GM12878 (cell line): ENCODE measurements at places on chromosomes 1 and 21. TPM values are rescaled to one million over a fixed set of nuclear protein-coding genes. Genes with fewer than 3 reads are reported as not detected.

GRCh38 chr1:234898455-234899033 lies 230.1 kb downstream of the TOMM20 start:
- H3K27ac ChIP-seq, result no peak overlapping the region
- H3K4me3 ChIP-seq, result no peak overlapping the region
- no peak for DNase-seq
- peaks cover 10% of the 10 kb centered on the region for H3K4me1 ChIP-seq
- H3K27me3 ChIP-seq, result no peaks in the 10 kb centered on the region

GRCh38 chr1:182662121-182662890 lies 22.1 kb downstream of the RGS8 start:
- H3K27me3 ChIP-seq, result no peaks in the 10 kb centered on the region
- H3K36me3 ChIP-seq, result no peaks in the 10 kb centered on the region

GRCh38 chr1:203388683-203389082 lies 37.8 kb upstream of the FMOD start:
- H3K4me3 ChIP-seq, result no peak overlapping the region
- H3K27ac ChIP-seq, result no peak overlapping the region
- no peaks in the 10 kb centered on the region for H3K27me3 ChIP-seq
- H3K4me1 ChIP-seq, result no peaks in the 10 kb centered on the region
- DNase-seq, result no peak

The DFFB gene
- polyA plus RNA-seq, result 4.2 and 5.3 TPM in 2 replicates

The SLC16A4 gene
- 1.7 and 2.1 TPM in 2 replicates for polyA plus RNA-seq

The ZFP69B gene
- polyA plus RNA-seq, result 3.0 and 3.1 TPM in 2 replicates

DNA sequence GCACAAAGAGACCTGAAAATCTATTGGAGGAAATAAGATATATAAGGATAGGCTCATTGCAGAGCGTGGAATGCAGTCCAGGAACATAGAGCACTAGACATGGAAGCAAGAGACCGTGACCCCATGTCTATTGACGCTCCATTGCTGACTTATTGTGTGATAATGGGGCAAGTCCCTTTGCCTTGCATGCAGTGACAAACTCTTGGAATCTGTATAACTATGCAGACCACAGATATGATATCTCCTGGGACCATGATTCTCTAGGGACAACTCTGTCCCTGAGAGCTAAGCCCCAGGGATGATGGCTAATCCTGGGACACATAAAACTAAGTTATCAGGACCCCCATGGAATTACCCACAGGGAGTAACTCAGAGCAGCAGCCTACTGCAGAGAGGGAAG lies 73.1 kb upstream of the PRDX6 start:
- DNase-seq, result no peak
- H3K27me3 ChIP-seq, result no peaks in the 10 kb centered on the region
- H3K4me1 ChIP-seq, result peaks cover 36% of the 10 kb centered on the region
- H3K27ac ChIP-seq, result no peak overlapping the region
- H3K36me3 ChIP-seq, result no peaks in the 10 kb centered on the region

The KLF17 gene
- polyA plus RNA-seq, result not detected in 2 replicates

The SYF2 gene
- polyA plus RNA-seq, result 35.8 and 41.3 TPM in 2 replicates

DNA sequence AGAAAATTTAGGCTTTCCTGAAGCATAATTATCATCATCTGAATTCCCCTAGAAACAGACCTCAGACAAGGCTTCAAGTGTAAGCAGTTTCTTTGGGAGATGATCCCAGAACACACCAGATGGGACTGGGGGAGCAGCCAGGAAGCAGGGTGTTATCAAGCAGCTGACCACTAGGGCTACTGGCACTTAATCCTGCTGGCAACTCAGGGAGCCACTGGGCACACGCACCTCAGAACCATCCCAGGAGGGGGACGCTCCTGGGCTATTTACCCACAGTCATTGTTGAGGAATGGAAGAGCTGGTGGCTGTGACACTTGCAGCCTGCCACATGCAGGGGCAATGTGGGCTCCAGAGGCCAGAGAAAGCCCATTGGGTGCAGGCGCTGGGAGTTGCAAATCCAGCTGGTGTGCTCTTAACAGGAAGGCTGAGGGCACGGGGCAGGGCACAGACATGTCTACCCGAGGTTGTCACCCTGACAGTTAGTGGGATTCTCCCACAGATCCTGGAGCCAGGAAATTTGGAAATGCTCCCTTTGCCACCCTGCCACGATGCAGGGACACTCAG lies 15.1 kb upstream of the IL22RA1 start:
- no peaks in the 10 kb centered on the region for H3K36me3 ChIP-seq
- peaks cover 7% of the 10 kb centered on the region for H3K4me1 ChIP-seq
- H3K27ac ChIP-seq, result no peak overlapping the region
- no peak overlapping the region for H3K4me3 ChIP-seq

GRCh38 chr1:25804244-25804963 lies 4.4 kb downstream of the SELENON start:
- H3K4me3 ChIP-seq, result no peak overlapping the region
- no peak overlapping the region for H3K27ac ChIP-seq
- no peaks in the 10 kb centered on the region for H3K27me3 ChIP-seq
- no peaks in the 10 kb centered on the region for H3K36me3 ChIP-seq
- peaks cover 36% of the 10 kb centered on the region for H3K4me1 ChIP-seq
- DNase-seq, result no peak

The C1orf94 gene
- not detected in 2 replicates for polyA plus RNA-seq

The C4BPB gene
- polyA plus RNA-seq, result 0.69 and 0.77 TPM in 2 replicates

GRCh38 chr1:7703321-7704213 lies 67.5 kb upstream of the VAMP3 start:
- H3K36me3 ChIP-seq, result no peaks in the 10 kb centered on the region
- no peak overlapping the region for H3K4me3 ChIP-seq
- no peak overlapping the region for H3K27ac ChIP-seq

GRCh38 chr21:38716088-38716487 lies 89.6 kb upstream of the ETS2 start:
- H3K4me3 ChIP-seq, result no peak overlapping the region
- H3K4me1 ChIP-seq, result no peaks in the 10 kb centered on the region
- no peaks in the 10 kb centered on the region for H3K36me3 ChIP-seq
- DNase-seq, result no peak
- H3K27me3 ChIP-seq, result no peaks in the 10 kb centered on the region

The RAVER2 gene
- polyA plus RNA-seq, result 0.11 TPM in 1 of 2 replicates, not detected in the other

DNA sequence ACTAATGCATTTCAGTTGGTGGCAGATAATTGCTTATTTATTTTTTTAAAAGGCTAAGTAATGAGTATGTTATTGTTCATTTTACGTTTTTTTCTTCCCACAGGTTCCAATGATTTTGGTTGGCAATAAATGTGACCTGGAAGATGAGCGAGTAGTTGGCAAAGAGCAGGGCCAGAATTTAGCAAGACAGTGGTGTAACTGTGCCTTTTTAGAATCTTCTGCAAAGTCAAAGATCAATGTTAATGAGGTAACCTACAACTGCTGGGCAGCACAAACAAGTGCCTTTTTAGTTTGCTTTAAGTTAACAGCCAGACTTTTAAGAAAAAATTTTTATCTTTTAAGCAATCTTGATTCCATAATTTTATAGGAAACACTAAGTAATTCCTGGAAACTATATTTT lies 35.0 kb downstream of the INKA2 start:
- H3K4me3 ChIP-seq, result no peak overlapping the region
- peaks cover 9% of the 10 kb centered on the region for H3K36me3 ChIP-seq
- H3K27ac ChIP-seq, result no peak overlapping the region
- H3K27me3 ChIP-seq, result no peaks in the 10 kb centered on the region
- H3K4me1 ChIP-seq, result peaks cover 11% of the 10 kb centered on the region

DNA sequence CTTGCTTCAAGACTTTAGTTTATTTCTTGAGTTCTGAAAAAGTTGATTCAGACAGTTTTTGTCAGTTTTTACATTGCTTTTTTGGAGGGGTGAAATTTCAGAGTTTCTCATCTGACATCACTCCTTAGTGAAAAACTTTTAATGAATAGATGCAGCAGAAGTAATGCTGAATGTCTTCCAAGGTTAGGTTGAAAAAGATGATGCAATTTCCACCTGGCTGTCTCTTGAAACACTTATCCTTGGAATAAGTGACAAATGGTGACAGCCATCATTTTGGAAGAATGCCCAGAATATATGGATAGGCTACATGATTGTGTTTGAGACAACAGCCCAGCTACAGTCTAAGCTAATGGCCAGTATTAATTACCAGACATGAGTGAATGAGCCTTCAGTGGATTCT lies 140.8 kb downstream of the ZNF644 start:
- no peaks in the 10 kb centered on the region for H3K4me1 ChIP-seq
- H3K27ac ChIP-seq, result no peak overlapping the region

The SYDE2 gene
- polyA plus RNA-seq, result 0.89 and 1.8 TPM in 2 replicates

The KRTAP7-1 gene
- not detected in 2 replicates for polyA plus RNA-seq

The SPRR2A gene
- not detected in 2 replicates for polyA plus RNA-seq

GRCh38 chr1:73832276-73833181 lies 365.4 kb downstream of the LRRIQ3 start:
- DNase-seq, result no peak
- H3K27ac ChIP-seq, result no peak overlapping the region
- H3K4me3 ChIP-seq, result no peak overlapping the region
- H3K36me3 ChIP-seq, result no peaks in the 10 kb centered on the region
- no peaks in the 10 kb centered on the region for H3K4me1 ChIP-seq

- H3K4me3 ChIP-seq, result no peak overlapping the region
- no peak overlapping the region for H3K27ac ChIP-seq
- no peaks in the 10 kb centered on the region for H3K27me3 ChIP-seq
- DNase-seq, result no peak
- no peaks in the 10 kb centered on the region; the same call in 1 of the 2 replicates for H3K36me3 ChIP-seq
- H3K4me1 ChIP-seq, result peaks cover 23% of the 10 kb centered on the region
Measured at GRCh38 chr1:200968469-200969410, 54.8 kb downstream of the KIF21B start.

The AIM2 gene
- polyA plus RNA-seq, result 10.6 and 12.9 TPM in 2 replicates

The FCER1G gene
- 0.48 and 0.72 TPM in 2 replicates for polyA plus RNA-seq

The ASH1L gene
- polyA plus RNA-seq, result 16.3 and 17.3 TPM in 2 replicates

The GGPS1 gene
- polyA plus RNA-seq, result 25.8 and 29.9 TPM in 2 replicates

The RPTN gene
- not detected in 2 replicates for polyA plus RNA-seq
